ENCODE measurements at places on chromosomes 13 and 19.

- DNase-seq = no peak
Observed at GRCh38 chr19:20245309-20245708, 78.3 kb downstream of the ZNF486 start.

- no peak for DNase-seq
Observed at GRCh38 chr13:113427562-113428468, 25.5 kb downstream of the ADPRHL1 start.

DNA sequence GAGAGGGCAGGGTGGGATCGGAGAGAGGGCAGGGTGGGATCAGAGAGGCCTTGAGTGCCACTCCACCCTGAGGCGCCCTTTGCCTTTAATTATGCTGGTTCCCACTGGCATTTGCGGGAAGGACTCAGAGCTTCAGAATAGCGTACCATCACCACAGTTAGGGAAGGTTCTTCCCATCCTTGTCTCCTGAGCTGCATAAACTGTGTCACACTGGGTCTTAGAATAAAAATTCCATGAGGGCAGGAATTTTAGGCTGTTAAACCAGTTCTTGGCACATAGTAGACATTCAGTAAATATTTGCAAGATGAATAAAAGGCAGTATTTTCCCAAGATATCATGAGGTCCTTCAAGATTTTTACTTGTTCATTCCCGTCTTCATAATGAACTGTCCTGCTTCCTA, 24.4 kb downstream of the PPP2R1A start:
- no peak for DNase-seq

DNA sequence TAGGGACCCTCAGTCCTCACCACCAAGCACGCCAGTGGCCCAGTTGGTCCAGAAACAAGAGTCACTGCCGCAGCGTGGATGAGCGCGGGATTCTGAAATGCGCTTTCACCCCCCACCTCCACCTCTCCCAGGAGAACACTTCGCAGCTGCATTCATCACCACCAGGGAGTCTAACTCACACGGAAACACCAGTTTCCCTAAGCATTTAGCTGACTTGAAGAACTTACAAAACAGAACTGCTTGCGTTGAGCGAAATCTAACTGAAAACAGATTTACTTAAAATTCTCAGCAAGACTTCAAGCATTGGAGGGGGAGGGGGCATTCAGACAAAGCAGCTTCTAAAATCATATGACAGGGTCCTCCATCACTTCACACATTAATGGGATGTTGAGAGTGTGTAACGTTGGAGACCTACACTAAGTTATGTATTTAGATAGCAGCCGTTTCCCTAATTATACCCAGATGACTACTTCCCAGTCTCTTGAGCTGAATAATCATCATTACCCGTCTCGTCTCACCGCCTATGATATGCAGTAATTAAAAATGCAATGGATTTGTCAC, 258.2 kb upstream of the IRS2 start:
- no peak for DNase-seq

Data from liver (tissue), 10 donors.